Left kidney (tissue), 8 donors: ENCODE measurements at places on chromosomes 13 and 19. TPM values are rescaled to one million over a fixed set of nuclear protein-coding genes. Genes with fewer than 3 reads are reported as not detected.

The CYP2A7 gene
- 0.40 TPM for polyA plus RNA-seq

The ZNF793 gene
- 38.0 TPM for polyA plus RNA-seq

The ZNF571 gene
- 14.0 TPM for polyA plus RNA-seq

The MAB21L1 gene
- polyA plus RNA-seq = 0.07 TPM

The EID2B gene
- polyA plus RNA-seq = 5.8 TPM

The DIAPH3 gene
- 16.9 TPM for polyA plus RNA-seq

The ZNF749 gene
- 15.2 TPM for polyA plus RNA-seq

The ZNF90 gene
- polyA plus RNA-seq = 24.2 TPM

The MEIOSIN gene
- polyA plus RNA-seq = not detected

The PRRG2 gene
- polyA plus RNA-seq = 7.3 TPM

The CYP4F22 gene
- 0.28 TPM for polyA plus RNA-seq

The FAAP24 gene
- 3.6 TPM for polyA plus RNA-seq

The NLRP9 gene
- 0.17 TPM for polyA plus RNA-seq

The CGB1 gene
- polyA plus RNA-seq = not detected

The IZUMO2 gene
- polyA plus RNA-seq = 0.35 TPM

The STARD13 gene
- polyA plus RNA-seq = 21.3 TPM

The OSCAR gene
- 0.07 TPM for polyA plus RNA-seq

The S1PR2 gene
- 11.9 TPM for polyA plus RNA-seq

The SLC25A41 gene
- polyA plus RNA-seq = 1.0 TPM

The CDADC1 gene
- polyA plus RNA-seq = 16.5 TPM

The LIPE gene
- 10.0 TPM for polyA plus RNA-seq

The TEX101 gene
- not detected for polyA plus RNA-seq

The C19orf67 gene
- polyA plus RNA-seq = 0.12 TPM

The AKT2 gene
- 191 TPM for polyA plus RNA-seq

The DHRS12 gene
- polyA plus RNA-seq = 23.6 TPM

The ZNF460 gene
- polyA plus RNA-seq = 3.9 TPM

The ZNF541 gene
- 0.27 TPM for polyA plus RNA-seq

The IGFL2 gene
- polyA plus RNA-seq = not detected

The TGFBR3L gene
- polyA plus RNA-seq = 0.42 TPM

The ALKBH7 gene
- polyA plus RNA-seq = 35.1 TPM

The SPACA4 gene
- polyA plus RNA-seq = not detected

The CDC42EP5 gene
- polyA plus RNA-seq = 13.0 TPM

The ZNF573 gene
- 20.9 TPM for polyA plus RNA-seq

The ZFR2 gene
- 2.4 TPM for polyA plus RNA-seq

The EDNRB gene
- polyA plus RNA-seq = 68.2 TPM

The UBE2L5 gene
- 0.91 TPM for polyA plus RNA-seq

The ZNF791 gene
- 28.1 TPM for polyA plus RNA-seq

The CGB3 gene
- polyA plus RNA-seq = not detected

The GSX1 gene
- not detected for polyA plus RNA-seq

The GAPDHS gene
- not detected for polyA plus RNA-seq

The DNAAF3 gene
- polyA plus RNA-seq = 7.5 TPM

The TNFSF13B gene
- 2.9 TPM for polyA plus RNA-seq

The IGFL4 gene
- polyA plus RNA-seq = 0.58 TPM

The CALR gene
- 783 TPM for polyA plus RNA-seq

The NCAN gene
- 0.05 TPM for polyA plus RNA-seq

The MBD3L2B gene
- polyA plus RNA-seq = not detected

The NAPSA gene
- polyA plus RNA-seq = 9.6 TPM

The CPT1C gene
- polyA plus RNA-seq = 11.5 TPM

The ACP5 gene
- polyA plus RNA-seq = 10.0 TPM

The ZIM2 gene
- 4.6 TPM for polyA plus RNA-seq

The LIM2 gene
- 0.18 TPM for polyA plus RNA-seq

The ODAD3 gene
- 1.4 TPM for polyA plus RNA-seq

The STOML3 gene
- polyA plus RNA-seq = not detected

The CLEC11A gene
- 22.3 TPM for polyA plus RNA-seq

The RASAL3 gene
- 1.1 TPM for polyA plus RNA-seq

The ZGLP1 gene
- polyA plus RNA-seq = 7.1 TPM

The TBXA2R gene
- 2.2 TPM for polyA plus RNA-seq

The ZNF723 gene
- 0.08 TPM for polyA plus RNA-seq

The NCR1 gene
- 0.37 TPM for polyA plus RNA-seq

The ADM5 gene
- polyA plus RNA-seq = 1.3 TPM
